Occipital lobe (tissue), 3 donors: ENCODE measurements at places on chromosomes 2 and 18.

- no peak for DNase-seq
These were observed 21.8 kb downstream of the CFAP210 start for GRCh38 chr2:169672406-169672805.

DNA sequence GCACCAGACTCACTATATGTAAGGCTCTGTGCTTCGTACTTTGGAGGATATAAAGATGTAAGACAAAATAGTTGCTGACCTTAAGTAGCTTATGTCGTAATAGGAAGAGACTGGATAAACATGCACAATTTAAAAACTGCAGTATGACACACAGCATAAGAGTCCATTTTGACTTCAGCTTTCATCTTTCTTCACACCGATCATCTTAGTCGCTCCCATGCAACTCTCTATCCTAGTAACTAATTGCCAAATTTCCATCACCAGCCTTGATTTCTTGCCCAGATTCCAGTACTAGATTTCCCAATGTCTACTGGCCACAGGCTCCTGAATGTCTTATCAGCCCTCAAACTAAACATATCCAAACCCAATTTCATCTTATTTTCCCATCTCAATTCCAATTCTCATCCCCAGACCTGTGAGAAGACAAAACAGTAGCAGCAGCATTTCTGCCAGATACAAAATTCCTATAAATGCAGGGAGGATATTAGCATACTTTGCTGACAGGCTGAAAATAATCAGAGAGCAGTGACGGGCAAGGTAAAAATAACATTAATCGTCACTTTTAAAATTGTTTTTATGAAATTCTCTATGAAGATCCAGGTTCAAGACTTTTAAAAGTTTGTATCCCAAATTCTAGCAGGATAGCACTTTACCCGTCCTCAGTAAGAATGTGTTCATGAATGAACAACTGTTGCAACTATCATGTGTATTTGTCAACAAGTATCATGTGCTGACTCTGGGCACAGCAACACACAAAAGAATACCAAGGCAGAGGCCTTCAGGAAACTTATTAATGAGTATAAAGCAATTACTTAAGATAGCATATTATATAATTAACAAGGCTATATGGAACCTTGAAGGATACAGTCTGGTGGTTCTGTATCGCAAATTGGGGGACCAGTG is 42.2 kb downstream of the KIDINS220 start:
- no peak for DNase-seq

- no peak for DNase-seq
These were observed 41.3 kb downstream of the PSMG2 start for GRCh38 chr18:12744103-12744502.

DNA sequence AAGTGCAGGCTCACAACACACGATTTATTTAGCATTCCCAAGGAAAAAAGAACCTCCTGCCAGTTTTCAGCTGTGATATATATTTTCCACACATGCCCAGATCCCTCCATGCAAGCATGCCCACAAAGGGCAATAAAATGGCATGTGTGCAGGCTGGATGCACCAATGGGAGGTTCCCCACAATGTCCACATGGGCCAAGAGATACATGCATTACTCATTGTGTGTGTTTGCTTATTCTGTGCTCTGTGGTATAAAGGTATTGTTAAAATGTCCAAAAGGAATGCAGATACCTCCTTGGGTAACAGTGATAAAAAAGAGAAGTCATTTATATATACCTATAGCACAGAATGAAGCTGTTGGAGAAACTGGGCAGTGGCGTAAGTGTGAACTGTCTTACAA is 207.4 kb downstream of the FHOD3 start:
- no peak for DNase-seq

DNA sequence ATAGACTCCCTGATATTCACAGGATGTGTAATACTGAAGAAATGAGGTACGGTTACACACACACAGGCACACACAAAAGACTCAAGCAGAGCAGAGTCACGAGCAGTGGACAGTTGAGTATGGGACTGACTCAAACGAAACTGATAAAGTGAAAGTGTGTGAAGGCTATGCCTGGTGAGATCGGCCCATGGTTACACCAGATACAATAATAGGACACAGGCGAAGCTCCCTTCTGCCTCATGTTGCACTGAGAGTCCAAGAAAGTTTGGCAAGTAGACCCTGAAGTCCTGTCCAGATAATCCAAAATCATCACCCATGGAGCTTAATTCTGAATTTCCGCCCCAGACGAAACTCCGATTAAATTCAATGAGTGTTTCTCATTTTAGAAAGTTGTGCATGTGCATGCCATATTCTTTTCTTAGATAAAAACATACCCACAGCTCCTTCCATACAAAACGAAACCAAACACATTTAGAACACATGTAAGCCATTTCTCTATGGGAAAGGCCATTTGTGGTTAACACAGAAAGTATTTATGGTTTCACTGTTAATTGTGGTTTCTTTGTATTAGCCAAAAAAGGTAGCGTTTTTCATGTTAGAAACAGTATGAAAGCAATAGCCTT is 567.6 kb downstream of the PLCL1 start:
- no peak for DNase-seq

- no peak for DNase-seq
These were observed 594.8 kb downstream of the METTL4 start for GRCh38 chr18:1976484-1976883.

GRCh38 chr2:145344076-145344724 is 824.3 kb upstream of the ZEB2 start:
- DNase-seq, result no peak

GRCh38 chr2:124874219-124874618 is 849.1 kb downstream of the CNTNAP5 start:
- no peak for DNase-seq

DNA sequence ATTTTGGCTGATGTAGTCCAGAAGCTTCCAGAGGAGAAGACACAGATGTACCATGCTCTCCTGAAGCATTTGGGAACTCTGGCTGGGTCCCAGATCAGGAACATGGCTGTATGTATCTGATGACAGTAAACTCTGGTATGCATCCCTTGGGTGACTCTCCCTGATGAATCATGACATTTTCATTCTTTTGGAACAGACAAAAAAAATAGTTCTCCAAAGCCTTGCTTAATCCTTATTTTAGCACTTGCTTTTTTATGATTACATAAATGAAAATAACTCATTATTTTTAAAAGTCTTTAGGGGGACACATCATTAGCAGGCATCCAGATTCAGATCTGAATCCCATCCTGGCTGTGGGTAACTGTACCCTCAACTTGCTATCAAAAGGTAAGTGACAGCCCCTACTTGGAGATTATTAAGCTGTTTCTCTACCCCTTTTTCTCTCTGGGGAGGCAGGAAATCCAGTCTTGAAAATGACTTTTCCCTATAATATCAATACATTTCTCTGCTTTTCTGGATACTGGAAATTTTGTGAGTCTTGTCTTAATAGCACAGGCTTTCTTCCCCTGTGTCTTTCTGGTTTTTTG is 23.3 kb downstream of the AOX1 start:
- DNase-seq, result no peak

- no peak for DNase-seq
These were observed 187.1 kb downstream of the CELF4 start for GRCh38 chr18:37378336-37379010.

GRCh38 chr18:8151181-8151580 is 458.1 kb upstream of the RAB12 start:
- DNase-seq, result no peak

DNA sequence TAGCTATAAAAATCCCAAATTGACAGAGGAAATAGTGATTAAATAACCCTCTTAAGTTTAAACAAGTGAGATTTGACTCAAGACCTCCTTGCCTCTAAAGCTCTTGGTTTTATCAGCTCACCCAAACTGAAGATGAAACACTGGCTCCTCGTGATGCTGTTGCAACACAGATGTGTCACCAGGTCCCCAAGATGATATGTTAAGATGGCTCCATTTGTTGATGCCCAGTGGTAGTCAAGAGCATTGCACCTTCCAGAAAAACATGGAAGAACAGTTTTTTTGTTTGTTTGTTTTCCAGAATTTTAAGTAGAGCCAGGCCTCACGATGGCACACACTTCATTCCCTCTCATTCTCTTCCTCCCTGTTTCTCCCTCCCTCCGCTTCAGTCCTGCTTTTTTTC is 399.8 kb downstream of the TXNL1 start:
- DNase-seq, result no peak

- no peak for DNase-seq
These were observed 16.6 kb downstream of the SMC6 start for GRCh38 chr2:17736989-17737388.

DNA sequence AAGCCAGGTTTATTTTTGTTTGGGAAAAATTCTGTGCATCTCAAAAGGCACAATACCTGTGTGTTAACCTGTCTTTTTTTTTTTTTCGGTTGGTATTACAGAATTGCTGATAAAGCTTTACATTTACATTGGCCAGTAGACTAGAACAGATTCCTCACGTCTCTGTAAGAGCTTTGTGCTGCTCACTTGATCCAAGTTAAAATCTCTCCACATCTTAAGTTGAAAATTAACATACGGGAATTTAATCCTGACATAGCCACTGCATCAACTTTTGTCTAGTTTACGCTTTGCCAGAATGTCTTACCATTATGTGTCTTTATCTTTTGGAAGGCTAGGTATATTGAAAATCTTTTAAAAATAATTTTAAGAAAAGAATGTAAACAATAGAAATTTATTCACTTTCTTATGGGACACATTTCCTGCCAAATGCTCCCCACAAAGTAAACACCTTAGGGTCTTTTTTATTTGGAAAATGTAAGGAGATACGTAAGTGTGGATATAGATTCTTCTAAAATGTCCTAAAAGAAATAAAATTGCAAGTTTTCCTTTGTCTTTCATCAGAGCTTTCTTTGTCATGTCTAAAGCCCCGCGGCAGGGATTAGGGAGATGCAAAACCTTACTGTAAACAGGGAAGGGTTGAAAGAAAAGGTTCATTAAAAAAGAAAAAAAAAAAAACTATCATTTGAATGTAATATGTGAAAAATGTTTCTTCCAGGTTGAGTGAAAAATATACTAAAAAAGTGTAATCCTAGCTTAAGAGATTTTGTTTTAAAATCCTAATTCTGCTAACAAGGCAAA is 912.8 kb downstream of the NRXN1 start:
- no peak for DNase-seq

DNA sequence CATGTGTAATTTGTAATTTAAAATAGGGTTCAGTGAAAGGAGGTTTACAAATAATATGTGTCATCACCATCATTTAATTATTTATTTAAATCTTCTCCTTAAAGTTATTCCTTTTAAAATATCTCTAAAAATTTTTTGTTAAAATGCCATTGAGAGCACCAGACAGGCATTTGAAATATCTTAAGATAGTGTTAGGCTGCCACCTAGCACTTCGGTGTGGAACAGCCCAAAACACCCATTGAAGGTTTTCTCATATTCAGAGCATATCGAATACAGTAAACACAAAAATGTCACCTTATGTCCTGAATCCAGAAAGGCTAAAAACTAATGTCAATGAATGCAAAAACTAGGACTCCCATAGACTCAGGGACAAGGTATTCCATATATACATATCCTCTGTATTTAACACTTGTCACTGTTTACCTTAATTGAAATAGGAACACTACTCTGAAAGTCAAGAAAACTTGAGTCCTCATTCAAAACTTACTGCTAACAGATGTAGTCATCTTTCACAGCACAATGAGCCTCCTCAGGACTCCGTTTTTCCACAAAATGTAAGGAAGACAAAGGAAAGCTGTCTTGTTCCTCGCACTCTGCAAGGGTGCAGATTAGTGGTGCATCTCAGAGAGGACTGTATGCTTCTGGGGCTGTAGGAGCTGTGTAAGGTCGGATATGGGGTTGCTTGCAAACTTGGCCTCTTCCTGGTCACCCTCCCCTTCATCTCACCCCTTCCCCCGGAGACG is 329.5 kb downstream of the PAX3 start:
- peak; percentile 3 for DNase-seq

GRCh38 chr2:25168256-25169072 is at the start of gene POMC:
Gene POMC (minus strand): TSS chr2:25168580. CDS start chr2:25164772, 3,808 bp downstream.
- no peak for DNase-seq

DNA sequence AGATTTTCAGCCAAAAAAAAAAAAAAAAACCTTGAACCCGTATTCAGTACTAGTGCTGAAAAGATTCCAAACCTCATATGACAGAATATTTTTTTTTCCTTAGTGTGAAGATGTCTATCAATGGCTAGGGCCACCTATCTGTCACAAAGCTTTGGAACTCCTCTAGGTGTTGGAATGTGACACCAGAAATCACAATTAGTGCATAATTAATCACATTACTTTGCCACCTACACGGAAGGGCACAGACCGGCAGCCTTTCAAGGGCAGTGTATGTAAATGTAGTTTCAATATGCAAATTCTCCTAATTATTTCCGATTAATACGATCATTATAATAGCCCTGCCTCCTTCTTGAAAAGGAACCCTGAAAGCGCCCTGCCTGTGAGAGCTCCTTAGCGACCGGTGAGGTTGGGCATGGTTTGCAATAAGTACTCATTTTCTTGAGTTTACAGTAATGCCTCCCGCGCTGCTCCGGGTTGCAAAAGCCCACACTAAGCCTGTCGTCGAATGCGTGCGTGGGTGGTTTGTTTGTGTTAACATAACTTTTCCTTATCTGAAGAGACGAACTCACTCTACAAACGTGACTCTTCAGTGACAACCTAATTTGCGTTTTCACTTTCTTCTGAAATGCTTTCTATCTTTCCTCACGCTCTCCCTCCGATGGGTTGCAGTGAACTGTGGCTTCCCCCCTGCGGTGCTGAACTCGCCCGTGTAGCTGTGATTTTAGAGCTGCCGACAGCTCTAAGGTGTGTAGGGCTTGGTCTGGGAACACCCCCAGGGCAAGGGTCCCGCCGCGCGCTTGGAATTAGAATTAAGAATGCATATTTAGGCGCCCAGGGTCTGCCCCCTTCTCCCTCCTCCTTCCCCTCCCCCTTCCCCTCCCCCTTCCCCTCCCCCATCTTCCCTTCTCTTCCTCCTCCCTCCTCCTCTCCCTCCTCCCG is 765 bp upstream of the ID2 start:
- peak; percentile 64 for DNase-seq

GRCh38 chr18:48667276-48668254 is 128.7 kb downstream of the CTIF start:
- peak; percentile 55 for DNase-seq

DNA sequence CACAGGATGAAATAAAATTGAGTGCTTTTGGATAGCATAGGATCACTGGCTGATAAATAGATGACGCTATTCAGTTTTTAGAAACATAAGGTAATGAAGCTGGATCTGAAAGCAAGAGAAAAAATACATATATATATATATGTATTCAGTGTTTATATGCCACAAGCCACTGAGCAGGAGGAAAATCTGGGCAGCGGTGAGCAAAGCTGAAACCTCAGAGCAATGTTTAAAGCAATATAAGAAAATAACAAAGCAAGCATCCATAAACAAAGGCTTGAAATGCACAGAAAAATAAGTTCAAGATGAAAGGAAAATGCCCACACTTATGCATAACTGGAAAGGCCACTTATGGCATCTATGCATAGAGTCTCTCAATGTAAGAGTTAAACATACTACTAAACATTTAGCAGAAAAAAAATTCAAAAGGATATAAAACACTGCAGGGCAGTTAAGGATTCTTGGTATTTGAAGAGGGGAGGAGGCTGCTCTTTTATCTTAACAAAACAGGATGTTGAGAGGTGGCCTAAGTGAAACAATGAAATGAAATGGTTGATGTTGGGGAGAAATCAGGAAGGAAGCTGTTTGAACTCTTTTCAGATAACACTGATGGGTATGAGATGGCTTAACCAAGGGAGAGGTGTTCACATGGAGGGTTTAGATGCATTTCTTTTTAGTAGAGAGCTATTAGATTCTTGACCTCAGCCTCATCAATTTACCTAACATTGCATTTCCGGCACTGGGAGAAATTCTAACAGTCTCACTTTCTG is 129.1 kb downstream of the ARHGAP15 start:
- no peak for DNase-seq
